Stimulated activated CD8-positive, alpha-beta memory T cell treated with anti-CD3 and anti-CD28 coated beads, Interleukin-4, amount 100 ng/mL, for 1 hour (primary cell): ENCODE measurements at places on chromosomes 1 and 21.

- no peak for DNase-seq
These were observed 48.4 kb upstream of the RNPC3 start for GRCh38 chr1:103477101-103477500.

GRCh38 chr1:205211169-205211838 is at the start of gene DSTYK:
Gene DSTYK, minus strand, starts transcription at chr1:205211702. Its CDS starts 167 bp downstream, at chr1:205211535.
- peak; percentile 83 for DNase-seq

DNA sequence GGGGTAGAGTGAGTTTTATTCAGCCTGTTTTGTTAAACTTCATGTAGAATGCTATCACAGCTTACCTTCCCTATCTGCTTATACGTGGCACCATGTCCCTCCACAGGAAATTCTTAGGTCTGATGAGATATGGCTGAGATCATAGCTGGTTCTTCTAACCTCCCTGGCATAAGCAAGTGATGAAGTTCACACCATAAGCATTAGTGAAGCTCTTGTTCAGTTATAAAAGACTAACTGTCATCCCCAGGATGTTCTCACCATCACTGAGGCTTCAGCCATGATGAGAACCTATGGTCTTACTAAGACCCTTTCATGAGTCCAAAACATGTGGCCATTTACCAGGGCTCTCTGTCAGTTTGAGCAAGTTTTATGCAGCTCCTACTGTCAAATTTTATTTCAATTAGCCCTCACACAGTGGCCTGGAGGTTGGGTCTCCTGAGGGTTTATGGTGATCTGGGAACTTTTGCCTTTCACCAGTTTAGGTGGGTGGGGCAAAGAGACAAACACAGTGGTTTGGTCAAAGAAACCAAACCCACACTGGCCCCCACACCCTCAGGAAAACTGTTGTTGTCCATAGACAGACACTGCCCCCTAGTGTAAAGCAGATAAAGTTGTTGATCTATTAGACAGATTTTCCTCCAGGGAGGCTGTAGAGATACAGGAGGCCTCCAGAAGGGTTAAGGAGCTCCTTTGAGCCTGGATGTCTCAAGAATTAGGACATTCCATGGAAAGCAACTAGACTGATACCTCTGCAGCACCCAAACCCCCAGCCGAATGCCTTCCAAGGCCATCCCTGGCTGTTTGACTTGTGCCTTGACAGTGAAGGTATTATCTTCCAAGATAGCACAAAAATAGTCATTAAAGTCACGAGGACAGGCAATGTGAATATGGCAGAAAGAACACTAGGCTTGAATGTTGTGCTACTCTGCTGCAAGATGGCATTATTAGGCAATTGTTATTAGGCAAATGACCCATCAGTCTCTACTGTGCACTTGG is 5.0 kb downstream of the SLC22A15 start:
- DNase-seq: no peak

DNA sequence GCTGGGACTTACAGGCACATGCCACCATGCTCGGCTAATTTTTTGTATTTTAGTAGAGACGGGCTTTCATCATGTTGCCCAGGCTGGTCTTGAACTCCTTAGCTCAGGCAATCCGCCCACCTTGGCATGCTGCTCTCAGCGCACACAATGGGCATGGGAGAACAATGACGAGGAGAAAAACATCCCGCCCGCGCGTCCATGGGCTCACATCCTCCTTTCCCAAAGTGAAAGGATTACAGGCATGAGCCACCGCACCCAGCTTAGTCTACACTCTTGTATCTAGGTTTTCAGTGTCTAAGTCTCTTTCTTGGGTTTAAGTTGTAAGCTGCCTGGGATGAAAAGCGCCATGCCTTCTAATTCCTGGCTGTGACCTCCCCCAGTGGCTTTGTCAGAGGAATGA is 37.9 kb downstream of the CDK18 start:
- DNase-seq: no peak

DNA sequence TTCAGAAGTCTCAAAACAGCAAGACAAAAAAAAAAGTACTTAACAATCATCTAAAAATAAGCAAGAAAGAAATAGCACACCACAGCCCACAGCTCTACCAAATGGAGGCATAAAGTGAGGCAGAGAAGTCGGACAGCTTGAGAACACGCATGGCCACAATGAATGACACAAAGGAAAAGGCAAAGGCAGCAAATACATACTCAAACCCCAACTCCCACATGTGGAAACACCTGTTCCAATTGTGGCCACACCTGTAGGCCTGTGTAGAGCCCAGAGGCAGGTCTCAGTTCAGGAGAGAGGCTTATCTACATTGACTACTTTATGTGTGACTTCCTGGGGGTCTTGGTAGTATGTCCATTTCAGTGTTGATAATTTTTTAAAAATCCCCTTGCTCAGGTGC is 543.5 kb downstream of the LMO4 start:
- no peak for DNase-seq

- DNase-seq: no peak
These were observed 66.0 kb downstream of the XCL2 start for GRCh38 chr1:168477792-168478191.

- no peak for DNase-seq
These were observed 59.4 kb upstream of the NEK2 start for GRCh38 chr1:211734791-211735190.

DNA sequence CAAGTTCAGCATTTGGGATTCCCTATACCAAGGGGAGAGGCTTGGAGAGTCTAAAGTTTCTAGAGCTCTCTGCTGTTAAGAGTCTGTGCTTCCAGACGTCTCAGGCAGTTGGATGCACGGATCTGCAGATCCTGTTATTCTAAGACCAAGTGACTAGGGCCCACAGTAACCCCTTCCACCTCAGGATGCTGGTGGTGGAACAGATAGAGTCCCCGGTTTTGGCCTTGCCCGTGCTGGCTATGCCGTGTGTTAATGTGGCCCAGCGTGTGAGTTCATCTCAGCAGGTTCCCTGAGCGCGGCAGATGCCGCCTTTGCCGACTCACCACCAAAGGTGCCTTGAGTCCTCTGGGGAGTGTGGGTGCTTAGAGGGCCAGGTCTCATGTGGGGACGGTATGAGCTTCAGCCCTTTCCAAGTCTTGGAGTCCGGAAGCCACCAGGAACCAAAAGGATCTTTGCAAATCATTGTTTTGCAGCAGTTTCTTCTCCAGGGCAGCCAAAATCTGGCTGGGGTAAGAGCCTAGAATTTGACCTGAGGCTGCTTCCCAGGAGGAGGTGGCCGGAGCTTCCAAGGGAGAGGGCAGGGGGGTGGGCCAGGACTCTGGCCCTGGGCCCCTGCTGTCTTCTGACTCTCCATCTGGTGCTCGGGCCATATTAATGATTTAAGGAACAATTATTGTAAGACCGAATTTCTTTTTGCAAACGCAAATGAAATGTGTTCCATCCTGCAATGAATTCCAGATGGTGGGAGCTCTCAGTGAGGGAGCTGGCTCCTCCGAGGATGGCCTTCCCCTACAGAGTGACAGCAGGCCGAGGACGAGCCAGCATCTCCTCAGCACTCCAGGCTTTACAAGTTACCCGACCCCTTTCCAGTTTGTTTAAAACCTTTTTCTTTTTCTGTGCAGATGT is 205.7 kb downstream of the FOXD2 start:
- no peak for DNase-seq

GRCh38 chr1:88890791-88891317 is 513 bp downstream of the GTF2B start:
- no peak for DNase-seq

DNA sequence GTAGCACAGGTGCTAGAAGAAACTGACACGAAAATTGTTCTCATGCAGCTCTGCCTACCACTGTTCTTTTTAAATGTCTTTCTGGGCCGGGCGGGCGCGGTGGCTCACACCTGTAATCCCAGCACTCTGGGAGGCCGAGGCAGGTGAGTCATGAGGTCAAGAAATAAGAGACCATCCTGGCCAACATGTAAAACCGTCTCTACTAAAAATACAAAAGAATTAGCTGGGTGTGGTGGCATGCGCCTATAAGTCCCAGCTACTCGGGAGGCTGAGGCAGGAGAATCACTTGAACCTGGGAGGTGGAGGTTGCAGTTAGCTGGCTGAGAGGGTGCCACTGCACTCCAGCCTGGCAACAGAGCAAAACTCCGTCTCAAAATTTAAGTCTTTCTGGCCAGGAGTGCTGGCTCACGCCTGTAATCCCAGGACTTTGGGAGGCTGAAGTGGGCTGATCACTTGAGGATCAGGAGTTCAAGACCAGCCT is 947 bp upstream of the RIT1 start:
- no peak for DNase-seq

DNA sequence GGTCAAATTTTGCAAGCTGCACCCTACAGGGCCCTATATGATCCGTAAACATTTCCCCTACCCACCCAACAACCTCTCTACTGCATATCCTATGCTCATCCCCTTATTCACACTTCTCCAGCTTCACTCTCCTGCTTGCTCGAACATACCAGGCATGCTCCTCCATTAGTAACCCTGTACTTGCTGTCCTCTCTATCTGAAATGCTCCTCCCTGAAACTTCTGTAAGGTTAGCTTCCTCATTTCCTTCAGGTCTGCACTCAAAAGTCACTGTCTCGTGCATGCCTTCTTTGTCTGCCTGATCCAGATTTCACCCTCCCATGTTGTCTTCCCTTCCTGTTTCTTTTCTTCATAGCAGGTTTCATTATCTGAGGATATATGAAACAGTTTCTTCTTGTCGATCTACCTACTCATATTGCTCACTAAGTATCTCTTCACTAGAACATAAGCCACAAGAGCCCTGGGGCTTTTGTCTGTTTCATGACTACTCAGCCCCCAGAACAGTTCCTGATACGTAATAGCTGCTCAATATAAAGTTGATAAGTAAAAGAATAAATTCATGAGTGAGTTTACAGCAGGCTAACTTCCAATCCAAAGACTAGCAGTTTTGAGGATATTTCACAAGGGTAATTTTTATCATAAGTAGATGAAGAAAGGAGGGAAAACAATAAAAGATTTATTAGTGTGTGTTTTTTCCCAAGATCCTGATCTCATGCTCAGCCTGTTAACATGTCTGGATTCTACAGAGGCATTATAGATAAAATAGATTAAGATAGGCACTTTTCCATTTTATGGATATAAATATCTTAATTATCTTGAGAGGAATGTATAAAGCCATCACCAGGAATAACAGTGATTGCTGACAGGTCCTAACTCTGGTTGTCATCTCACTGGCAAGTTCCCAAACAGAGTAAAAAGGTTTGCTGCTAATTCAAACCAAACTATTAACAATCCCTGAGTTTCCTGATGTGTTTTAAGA is 392.5 kb upstream of the ESRRG start:
- no peak for DNase-seq

DNA sequence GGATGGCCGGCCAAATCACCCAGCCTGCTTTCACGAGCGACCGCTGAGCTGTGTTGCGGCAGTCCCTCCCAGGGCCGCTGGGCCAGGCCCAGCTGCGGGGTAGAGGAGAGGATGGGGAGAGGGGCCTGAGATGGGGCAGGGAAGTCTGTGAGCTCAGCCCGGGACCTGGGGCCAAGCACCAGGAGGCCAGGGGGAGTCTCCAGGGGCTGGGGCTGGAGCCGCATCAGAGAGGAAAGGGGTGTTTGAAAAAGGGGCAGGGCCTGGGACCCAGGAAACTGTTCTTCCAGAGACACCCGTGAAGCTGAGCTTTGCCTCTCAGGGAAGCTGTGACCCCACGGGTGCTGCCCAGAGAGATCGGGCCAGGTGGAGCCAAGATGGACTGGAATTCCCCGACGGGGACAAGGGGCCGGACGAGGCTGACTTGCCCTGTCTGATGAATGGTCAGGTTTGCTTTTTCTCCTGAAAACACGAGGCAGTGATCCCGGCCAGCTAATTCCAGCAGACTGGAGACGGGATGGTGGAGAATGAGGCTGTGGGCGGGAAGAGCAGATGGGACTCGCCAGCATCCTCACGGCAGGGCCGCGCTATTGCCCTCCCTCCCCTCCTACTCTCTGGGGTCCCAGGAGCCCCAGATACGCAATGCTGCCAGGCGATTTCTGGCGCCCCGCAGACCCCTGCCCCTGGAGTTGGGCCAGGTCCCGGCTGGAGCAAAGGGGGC is 40.3 kb upstream of the COL18A1 start:
- no peak for DNase-seq

DNA sequence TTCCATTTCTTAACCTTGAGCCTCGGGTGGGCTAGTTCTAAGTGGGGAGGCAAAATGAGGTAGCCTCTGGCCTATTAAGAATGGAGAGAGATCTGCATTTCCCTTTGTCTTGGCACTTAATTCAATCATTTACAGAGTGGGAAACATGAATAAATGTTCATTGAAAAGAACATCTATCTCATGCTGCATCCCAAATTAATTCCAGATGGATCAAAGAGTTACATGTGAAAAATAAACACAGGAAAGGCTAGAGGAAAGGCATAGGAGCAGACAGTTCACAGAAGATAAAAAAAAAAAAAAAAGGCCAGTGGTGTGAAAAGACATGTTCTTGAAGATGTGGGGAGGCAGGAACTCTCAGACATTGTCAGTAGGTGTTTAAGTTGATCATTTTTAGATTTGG is 35.7 kb upstream of the EPS8L3 start:
- no peak for DNase-seq

DNA sequence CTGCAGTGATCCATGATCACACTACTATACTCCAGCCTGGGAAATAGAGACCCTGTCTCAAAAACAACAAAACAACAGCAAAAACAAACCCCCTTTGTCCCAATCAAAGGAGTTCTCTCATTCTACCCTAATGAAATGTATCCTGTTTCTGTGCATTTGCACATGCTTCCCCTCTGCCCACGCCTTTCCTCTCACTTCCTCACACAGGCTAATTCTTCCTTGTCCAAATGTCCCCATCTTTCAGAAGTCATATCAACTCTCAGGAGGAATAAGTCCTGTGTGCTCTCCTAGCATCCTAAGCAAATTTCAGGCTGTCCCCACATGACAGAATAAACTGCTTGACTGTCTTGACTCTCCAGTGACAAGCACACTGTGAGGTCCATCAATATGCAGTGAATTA is 8.1 kb upstream of the ATP1B1 start:
- DNase-seq: no peak

GRCh38 chr1:228512781-228513198 is 25.6 kb downstream of the RNF187 start:
- DNase-seq: no peak

GRCh38 chr1:98048244-98048643 is 127.4 kb upstream of the DPYD start:
- DNase-seq: no peak

- DNase-seq: no peak
These were observed 41.4 kb downstream of the PTPRF start for GRCh38 chr1:43572084-43572483.

DNA sequence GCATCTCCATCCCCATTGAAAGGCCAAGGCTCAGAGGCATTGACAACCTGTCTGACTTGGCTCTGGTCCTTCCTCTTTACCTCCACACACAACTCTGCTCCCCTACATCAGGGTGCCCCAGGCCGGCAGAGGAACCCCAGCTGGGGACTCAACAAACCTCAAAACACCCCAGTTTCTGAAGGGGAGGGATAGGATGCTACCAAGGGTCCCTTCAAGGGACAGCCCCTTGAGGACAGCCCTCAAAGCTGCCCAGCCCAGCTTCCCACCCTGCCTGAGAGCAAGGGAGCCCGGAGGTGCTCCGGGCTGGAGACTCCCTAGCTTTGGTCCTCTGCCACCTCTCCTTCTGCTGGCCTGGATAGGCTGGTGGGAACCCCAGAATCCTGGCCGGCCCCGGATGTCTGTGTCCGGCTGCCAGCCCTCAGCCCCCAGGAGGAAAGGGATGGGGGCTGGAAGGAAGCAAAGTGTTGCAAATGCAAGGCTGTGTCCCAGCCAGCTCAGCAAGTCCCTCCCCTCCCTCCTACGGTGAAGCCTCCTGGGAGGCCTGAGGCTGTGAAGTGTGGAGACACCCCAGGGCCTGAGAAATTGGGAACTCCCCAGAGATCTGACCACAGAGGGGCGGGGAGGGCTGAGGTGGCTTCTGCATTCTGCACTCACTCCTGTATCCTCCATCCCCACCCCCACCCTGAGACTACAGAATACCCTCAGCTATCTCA is 1.1 kb upstream of the MARCKSL1 start:
- no peak for DNase-seq
